ENCODE measurements at places on chromosomes 2 and 18.

GRCh38 chr18:62102221-62102620 lies 84.6 kb downstream of the PIGN start:
- no peak for DNase-seq

DNA sequence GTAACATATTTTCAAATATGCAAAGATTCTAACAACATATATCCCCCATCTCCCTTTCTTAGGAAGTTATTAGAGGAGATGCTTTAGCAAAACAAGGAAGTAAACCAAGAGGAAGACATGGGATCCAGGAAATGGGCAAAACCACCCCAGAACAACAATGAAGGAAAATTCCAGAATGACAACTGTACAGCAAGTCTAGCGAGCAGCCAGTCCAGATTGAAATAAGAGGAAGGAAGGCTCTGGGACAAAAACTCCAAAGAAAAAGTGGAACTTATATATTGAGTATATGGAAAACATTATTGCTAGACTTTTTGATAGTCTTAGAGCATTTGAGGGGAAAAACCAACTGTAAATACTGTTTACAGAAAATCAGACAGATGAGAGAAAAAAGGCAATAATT lies 2.9 kb upstream of the ARPC2 start:
- DNase-seq, result no peak

DNA sequence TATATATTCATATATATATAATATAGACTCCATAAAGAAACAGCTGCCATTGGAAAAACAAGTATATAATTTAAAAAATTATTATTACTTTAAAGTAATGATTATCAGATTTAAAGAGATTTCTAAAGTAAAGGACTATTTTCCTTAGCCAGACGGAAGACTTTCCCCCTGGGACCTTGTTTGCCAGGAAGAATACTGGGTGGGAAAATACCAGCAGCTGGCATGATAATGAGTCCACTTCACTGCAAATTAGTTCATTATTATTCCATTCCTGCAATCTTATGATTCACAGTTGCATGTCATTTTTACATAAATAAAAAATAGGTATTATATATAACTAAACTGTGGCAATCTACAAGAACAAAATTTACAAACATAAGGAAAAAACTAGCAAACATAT lies 339.8 kb upstream of the CDH7 start:
- DNase-seq, result no peak

DNA sequence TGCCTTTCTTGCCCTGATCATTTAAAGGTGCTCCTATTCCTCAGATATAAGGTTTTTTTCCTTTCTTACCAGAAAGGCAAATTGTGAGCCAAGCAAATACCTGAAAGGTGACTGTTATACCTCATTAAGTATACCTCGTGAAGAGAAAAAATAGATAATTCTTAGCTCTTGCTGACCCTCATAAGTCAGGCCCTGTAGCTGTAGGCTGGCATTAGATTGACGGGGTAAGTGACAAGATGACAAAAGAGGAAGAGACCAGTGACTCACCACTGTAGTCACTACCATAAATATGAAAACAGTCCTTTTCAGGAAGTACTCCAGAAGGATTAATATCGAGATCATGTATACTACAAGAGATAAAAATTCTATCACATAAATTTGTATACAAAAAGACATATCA lies 104.6 kb downstream of the PTPN4 start:
- DNase-seq, result no peak

GRCh38 chr2:8840475-8841091 lies 3.2 kb upstream of the KIDINS220 start:
- DNase-seq, result no peak

GRCh38 chr2:205836477-205837221 lies 154.3 kb downstream of the NRP2 start:
- no peak for DNase-seq

DNA sequence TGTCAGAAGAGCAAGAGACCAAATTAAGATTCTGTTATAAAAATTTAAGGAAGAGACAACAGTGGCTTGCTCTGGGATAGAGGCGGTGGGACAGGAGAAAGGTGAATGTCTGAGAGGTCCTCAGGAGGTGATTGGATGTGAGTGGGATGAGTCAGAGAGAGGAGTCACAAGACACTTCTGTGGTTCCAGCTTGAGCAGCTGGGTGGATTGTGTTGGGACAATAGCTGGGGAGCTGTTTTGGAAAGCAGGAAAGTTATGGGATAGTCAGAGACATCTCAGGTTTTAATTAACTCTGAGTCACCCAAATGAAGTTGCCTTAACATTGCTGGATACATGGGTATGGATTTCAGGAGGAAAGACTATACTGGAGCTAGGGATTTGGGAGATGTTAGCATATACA lies 218.0 kb upstream of the TRIB2 start:
- DNase-seq, result no peak

- DNase-seq, result no peak
Observed at GRCh38 chr18:46256078-46256477, 151.9 kb downstream of the HAUS1 start.
